ENCODE measurements at places on chromosomes 6 and 20.

GRCh38 chr20:47493963-47494293 lies 7.8 kb upstream of the NCOA3 start:
- DNase-seq: no peak

DNA sequence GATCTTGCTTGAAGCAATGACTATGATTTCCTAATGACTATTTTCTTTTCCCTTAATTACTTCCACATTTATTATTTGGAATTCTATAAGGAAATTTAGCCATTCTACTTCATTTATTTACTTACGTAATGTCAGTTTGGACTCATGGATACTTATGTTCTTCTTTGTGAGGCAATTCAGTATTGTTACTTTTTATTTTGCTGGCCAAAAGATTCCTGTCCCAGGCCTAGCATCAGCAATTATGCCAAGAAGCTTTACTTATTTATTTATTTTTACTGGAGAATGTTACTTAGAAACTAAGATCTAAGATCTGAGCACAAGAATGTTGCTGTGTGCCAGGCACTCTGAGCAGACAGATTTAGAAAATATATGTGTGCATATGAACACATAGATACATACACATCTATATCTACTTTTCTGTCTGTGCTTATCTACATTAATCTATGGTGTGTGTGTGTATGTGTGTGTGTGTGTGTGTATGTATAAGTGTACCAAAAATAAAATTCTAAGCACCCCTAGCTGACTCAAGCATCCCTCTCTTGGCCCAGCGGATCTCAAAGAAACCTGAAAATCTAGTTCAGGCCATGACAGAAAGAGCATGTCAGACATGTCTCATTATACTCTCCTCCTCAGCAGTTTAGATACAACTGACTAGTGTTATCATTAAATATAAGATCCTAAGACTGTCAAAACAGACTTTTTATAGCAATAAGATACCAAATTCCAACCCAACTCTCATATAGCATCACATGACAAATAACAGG lies 640.0 kb upstream of the GJE1 start:
- DNase-seq: no peak

- no peak for DNase-seq
These were observed 170.3 kb upstream of the SNX9 start for GRCh38 chr6:157652601-157653363.

DNA sequence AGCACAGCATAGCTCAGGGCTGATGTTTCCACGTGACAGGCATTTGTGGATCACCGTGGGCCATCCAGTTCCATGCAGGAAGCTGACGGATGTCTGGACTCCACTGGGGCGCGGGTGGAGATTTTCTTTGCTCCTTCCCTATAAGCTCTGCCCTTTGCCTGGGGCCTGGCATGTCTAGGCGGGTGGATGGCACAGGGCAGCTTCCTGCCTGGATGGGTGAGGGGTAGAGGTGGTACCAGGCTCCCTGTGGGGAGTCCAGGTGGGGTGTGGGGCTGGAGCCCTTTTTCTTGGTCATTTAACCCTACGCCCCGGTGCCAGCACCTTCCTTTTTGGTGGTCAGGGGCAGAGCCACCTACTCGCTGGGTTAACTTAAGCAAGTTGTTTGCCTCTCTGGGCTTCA lies 10.4 kb downstream of the FAM110A start:
- no peak for DNase-seq

- no peak for DNase-seq
These were observed 56.9 kb upstream of the CD2AP start for GRCh38 chr6:47420394-47421371.

GRCh38 chr6:159854959-159855358 lies 35.8 kb upstream of the MAS1 start:
- DNase-seq: no peak

DNA sequence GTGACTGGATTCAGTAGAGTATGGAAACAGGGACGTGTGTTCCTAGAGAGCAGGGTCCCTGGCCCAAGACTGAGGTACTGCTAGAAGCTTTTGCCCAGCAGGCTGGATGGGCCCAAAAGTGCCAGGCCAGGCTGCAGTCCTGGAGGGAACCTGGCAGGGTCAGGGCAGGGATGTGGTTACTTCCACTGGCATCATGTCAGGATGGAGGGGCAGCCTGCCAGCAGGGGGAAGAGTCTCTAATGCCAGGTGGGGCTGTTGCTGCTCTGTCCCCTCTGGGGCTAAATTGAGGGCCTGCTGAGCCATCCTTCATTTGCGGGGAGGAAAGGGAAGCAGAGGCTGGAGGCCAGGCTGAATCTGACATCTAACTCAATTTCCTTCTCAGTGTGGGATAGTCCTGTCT lies 17.2 kb downstream of the ZDHHC14 start:
- no peak for DNase-seq

DNA sequence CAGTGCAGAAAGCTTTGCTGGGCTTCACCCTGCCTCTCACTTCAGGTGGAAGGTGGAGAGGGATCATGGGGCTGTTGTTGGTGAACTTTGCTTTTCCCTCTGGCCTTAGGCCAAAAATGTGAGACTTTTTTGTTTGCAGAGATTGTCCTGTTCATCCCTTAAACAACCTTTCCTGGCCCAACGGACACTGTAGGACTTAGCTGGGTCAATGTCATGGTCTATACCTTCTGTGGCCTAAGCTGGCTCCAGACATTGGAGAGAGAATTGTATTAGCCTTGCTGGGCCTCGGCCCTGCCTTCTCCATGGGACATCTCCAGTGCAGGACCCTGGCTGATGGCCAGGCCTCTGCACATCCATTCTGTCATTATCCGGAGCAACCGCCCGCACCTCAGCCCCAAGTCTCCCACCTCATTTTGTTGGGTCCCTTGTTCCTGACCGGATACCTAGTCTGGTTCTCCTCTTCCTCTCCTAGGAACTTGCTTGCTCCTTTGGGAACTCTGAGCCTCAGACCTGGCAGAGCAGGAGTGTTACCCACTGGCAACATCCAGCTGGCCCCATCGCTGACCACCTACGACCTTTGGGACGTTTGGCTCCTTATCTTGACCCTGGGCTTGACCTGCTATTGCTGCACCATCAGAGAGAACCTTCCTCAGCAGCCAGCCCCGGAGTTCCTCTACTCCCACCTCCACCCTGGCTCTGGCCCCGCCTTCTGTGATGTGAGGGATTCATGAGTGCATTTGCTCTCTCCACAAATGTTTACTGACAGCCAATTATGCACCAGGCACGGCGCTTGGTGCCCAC lies 128.2 kb downstream of the BANF2 start:
- no peak for DNase-seq

DNA sequence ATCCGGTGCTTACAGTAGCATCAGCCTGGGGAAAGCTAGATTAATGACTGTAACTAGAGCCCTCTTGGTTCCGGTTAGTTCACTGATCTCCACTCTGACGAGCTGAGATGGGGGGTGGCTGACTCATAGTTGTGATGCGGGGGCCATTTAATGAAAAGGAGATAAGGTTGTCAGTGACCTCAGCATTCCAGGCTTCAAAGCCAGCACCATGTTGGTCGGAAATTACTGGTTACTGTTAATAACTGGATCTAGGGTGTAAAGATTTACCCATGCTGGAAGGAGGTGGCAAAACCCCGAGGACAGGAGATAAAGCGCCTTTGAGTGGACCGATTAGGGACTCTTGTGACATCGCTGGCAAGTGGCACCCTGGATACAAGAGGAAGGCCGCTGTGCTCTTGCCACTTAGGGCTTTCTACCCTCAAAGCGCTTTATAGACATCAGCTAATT lies 21.1 kb downstream of the FOXC1 start:
- no peak for DNase-seq

GRCh38 chr6:19869464-19869863 lies 32.3 kb downstream of the ID4 start:
- no peak for DNase-seq

- no peak for DNase-seq
These were observed 16.8 kb upstream of the TAAR1 start for GRCh38 chr6:132675749-132676148.

DNA sequence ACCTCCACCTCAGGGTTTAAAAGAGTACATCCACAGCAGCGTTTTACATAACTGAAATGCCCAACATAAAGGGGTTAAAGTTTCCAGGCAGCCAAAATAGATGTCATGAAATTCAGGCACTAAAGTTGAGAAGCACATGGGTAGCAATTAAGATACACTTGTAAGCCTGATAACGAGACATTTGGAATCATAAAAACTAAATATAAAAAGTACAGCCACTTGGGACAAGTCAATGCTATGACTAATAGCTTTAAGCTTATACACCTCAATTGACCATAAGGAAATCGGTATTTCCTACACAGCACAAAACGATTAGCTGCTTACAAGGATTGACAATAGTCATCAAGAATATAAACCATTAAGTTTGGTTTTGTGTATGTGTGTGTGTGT lies 11.8 kb downstream of the LOC128125822 start:
- no peak for DNase-seq

DNA sequence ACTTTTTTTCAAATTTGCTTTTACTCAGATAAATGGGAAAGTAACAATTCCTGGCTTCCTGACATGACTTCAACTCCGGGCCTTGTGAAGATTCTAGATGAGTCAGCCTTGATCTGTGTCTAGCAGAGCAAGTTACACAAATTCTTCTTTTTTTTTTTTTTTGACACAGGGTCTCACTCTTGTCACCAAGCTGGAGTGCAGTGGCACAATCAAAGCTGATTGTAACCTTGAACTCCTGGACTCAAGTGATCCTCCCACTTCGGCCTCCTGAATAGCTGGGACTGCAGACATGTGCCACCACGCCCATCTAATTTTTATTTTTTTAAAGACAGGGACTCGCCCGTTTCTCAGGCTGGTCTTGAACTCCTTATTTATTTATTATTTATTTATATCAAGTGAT lies 7.3 kb upstream of the ARHGAP18 start:
- DNase-seq: no peak

GRCh38 chr20:58853976-58854637 lies 1.6 kb downstream of the GNAS start:
- DNase-seq: no peak

DNA sequence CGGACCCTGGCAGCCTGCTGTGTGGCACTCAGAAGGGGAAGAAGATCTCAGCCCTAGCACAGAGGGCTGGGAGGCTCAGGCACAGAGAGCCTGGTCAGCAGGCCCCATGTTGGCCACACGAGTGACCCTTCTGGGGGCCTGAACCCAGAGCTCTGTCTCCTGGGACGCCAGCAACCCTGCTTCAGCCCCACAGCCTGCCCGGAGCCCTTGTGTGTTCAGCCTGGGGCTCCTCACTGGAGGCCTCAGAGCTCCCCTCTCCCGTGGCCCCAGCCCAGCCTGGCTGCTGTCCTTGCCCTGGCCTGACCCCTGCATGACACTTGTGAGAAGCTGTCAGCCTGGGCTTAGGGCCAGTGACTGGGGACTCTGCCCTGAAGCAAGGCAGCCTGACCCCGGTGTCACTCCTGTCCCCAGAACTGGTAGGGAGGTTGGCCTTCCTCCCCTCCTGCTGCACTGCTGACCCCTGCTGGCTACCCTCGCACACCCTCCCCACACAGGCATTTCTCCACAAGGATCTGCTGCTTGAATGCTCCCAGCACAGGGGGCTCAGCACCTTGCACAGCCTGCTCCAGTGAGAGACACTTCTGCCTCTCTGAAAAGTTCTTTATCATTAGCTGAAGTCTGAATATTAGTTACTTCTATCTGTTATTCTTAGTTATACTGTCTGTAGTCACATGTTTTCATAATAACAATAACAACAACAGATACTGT lies 15.4 kb upstream of the IP6K3 start:
- DNase-seq: no peak

DNA sequence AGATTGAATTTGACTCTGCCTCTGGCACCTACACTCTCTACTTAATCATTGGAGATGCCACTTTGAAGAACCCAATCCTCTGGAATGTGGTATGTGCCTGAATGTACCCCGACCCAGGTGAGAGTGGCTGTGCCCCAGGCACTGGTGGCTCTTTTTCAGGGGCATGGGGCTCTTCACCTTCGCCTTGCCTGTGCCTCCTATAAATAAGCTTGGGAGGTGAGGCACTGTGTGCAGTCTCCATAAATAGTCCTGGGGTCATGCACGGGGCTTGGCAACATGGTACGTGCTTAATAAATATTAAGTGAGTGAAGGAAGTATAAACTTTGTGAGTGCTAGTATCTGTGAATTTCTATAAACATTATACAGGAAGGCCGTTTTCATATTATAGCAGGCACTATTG lies 33.0 kb downstream of the GHRH start:
- no peak for DNase-seq

DNA sequence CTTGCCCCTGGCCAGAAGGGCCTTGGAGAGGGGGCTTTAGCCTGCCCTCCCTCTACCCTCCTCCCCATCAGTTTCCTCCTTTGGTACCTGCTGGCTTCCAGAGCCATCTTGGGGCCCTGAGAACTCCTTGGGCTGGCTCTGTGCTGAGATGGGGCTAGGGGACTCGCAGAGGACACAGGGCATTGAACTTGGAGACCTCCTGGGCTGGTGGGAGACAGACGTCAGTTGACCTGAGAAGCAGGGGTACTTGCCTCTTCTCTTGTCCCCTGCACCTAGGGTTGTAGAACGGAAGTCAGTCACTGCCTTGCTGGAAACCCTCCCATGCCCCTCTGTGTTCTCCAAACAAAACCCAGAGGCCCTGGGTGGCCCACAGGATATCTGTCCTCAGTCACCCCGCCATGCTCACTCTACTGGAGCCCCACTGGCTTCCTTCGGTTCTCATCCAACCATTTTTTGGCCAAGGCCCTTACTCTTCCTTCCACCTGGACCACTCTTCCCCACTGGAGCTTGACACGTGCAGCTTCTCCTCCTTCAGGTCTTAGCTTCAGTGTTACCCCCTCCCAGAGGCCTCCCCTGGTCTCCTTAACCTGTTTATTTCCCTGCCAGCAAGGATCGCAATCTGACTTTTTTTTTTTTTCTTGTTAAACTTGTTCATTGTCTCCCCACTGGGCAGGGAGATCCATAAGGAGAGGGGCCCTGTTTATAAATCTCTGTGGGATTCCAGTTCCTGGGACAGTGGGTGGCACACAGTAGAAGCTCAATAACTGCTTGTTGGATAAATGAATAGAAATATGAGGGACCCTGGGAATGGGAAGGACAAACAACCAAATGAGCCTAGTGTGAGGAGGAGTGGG lies 971 bp downstream of the RBCK1 start:
- no peak for DNase-seq

- no peak for DNase-seq
These were observed 36.5 kb downstream of the SYNJ2 start for GRCh38 chr6:158018041-158018771.

- DNase-seq: no peak
These were observed 17.5 kb downstream of the ADA start for GRCh38 chr20:44633872-44634600.

- peak; percentile 85 for DNase-seq
These were observed 78.0 kb upstream of the NHSL1 start for GRCh38 chr6:138577151-138577915.

Measured in NCI-H1694 (cell line).